T-helper 17 cell (primary cell): ENCODE measurements at places on chromosomes 1 and 21.

- no peak for DNase-seq
These were observed 136.9 kb downstream of the SYT14 start for GRCh38 chr1:210074904-210075303.

DNA sequence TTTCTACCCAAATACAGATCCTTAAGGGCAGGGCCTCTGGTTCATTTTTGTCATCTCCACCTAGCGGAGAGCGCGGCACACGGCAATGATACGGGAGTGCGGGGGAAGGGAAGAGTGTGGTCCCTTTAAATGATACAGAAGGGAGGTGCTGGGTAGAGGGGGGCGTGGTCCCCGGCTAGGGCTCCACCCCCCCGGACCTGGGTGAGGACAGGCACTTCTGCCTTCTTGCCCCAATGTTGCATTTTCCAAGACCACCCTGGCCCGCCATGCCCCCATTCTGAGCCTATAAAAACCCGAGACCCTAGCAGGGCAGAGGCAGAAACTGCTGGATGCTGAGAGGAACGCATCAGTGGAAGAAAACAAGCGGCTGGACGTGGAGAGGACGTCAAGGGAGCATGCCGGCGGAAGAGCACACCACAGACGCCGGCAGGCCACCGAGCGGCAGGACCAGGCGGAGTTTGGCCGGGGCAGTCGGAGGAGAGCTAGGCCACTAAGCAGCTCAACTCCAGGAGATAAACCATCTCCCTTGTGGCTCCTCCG is 30.0 kb downstream of the LRRC3 start:
- no peak for DNase-seq

DNA sequence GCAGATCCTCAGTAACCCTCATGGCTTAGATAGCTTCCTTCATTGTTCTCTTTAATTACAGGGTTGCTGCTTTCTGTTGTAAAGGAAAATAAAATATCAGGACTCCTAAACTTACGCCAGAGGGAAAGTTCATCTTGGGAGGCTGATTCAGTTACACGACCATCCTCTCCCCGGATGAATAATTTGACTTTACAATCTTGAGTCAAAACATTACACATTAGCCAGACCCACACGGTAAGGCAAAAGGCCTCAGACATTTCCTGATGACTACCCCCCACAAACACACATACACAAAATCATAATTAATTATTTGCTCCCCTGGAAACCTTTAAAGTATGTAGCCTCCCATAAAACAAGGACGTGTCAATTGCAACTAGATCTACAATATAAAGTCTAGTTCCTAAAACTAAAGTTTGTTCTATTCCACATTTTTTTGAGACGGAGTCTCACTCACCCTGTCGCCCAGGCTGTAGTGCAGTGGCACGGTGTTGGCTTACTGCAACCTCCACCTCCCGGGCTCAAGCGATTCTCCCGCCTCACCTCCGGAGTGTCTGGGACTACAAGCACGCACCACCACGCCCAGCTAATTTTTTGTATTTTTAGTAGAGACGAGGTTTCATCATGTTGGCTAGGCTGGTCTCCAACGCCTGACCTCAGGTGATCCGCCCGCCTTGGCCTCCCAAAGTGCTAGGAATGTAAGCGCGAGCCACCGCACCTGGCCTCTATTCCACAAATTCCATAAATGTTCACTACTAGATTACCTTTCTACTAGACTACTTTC is 830 bp upstream of the PRDX1 start:
- no peak for DNase-seq

DNA sequence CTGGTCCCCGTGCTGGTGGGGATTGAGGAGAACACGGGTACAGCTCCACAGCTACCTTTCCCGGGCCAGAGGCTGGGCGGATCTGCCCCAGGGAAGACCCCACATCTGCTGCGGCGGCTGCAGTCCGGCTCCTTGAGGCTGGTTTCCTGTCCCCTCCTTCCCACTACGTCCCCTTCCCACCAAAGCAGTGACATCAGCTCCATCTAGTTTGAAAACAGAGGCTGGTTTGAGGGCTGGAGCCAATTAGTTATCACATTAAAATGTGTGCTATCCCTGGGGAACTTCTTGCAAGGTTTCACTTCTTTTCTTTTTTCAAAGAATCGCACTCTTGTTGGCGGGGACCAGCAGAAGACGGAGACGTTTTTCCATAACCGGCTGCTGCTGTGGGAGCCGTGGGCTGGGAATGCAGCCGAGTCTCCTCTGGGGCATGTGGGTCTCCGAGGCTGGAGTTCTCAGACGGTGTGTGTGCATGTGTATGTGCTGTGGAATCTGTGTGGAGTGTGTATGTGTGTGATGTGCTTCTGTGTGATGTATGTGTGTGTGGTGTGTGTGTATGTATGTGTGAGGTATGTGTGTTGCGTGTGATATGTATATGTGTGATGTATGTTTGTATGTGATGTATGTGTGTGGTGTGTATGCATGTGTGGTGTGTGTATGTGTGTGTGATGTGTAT is 8.9 kb upstream of the PCBP3 start:
- DNase-seq = no peak

- no peak for DNase-seq
These were observed 109.9 kb upstream of the IFFO2 start for GRCh38 chr1:19066248-19066873.

DNA sequence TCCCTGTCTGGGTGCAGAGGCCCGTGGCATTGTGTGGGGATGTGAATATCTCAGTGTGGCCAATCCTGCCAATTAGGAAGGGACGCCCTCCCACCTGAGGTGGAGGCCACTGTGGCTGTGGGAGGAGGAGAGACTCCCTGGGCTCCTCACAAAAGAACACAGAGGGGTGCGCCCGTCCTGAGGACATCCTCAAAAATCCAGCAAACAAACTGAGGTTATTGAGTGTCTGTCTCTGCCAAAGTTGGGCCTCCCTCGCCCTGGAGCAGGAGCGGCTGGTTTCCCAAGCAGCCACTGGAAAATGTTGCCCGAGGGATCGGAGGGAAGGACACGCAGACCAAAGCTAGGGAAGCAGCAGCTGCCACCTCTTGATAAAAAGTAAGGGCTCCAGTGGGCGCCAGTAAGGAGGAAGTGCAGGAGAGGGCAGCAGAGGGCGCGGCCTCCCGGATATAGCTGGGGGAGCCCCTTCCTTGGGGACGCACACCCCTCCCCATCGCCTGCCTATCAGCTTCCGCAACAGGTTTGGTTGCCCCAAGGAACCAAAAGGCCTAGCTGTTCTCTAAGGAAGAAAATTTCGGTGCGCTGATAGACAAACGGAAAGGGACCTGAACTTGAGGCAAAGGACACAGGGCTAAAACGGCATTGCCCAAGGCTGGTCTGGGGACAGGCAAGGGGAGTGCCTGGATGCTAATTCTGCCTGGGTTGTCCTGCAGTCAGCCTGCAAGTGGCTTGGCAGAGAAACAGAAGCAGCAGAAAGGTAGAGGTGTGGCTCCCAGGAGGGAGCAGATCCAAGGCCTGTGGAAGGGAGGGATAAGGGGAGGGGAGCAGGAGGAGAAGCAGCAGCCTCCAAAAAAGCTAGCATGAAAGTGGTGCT is 1.7 kb upstream of the GRIK3 start:
- DNase-seq = no peak

GRCh38 chr1:34176830-34177603 is at the start of gene C1orf94:
Gene C1orf94 (plus strand): TSS chr1:34176907. CDS start chr1:34177790, 883 bp downstream.
- no peak for DNase-seq

DNA sequence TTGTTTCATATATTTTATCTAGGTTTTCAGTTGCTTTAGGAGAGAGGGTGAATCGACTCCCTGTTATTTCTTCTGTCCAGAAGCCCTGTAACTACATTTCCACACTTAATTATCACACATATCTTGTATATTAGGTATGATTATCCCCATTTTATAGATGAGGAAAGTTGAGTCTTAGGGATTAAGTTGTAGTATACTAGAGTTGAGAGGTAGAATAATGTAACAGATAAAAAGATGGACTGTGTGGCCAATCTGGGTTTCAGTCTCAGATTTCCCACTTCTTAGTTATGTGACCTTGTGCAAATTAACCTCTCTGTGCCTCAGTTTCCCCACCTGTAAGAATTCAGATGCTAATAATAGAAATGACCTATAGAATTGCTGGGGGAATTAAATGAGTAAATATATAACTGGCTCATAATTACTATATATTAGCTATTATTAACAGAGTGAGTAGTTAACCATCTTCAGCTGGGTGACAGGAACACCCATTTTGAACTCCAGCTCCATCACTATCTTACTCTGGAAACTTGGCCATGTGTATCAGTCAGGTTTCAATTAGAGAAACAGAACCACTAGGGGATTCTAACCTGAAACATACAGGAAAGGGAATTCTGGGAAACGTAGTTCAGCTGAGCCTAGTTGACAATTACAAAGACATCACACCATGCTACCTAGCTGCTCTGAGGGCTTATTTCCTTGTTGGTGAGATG is 20.4 kb upstream of the FOXO6 start:
- DNase-seq = no peak

- no peak for DNase-seq
These were observed 926 bp upstream of the DFFA start for GRCh38 chr1:10473145-10473765.

DNA sequence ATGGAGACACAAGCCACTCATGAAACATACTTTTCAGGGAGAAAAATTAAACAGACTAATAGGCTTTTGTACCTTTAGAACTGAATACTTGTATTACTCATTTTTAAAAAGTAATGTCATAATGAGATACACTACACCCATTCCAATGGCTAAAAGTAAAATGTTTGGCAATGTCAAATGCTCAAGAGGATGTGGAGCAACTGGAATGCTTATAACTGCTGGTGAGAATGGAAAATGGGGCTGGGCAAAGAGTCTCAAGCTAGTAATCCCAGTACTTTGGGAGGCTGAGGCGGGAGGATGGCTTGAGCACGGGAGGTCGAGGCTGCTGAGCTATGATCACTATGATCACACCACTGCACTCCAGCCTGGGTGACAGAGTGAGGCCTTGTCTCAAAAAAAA is 86.3 kb downstream of the NKAIN1 start:
- no peak for DNase-seq

DNA sequence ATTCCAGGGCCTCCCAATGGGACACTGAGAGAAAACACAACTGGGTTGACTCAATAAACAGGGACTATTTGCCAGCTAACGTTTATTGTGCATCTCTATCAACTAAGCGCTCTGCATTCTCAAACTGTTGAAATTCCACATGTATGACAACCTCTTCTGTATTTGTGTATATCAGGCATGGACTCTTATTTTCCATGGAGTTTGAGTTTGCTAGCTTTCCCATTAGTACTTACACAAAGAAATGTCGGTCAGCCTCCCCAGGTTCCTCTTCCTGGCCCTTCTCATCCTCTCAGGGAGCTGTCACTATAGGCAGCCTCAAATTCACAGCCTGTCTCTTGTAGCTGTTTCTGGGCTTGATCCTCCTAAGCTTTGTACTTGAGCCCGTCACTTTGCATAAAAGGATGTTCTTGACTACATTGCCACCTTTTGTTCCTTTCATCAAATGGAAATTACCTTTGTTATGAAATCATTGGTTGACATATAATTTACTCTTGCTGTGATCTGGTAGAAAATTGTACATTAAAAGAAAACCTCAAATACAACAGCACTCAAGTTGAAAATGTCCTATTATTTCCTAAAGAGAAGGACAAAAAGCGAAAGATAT is 60.0 kb upstream of the NTPCR start:
- no peak for DNase-seq

GRCh38 chr1:154148807-154149206 is 6.1 kb downstream of the NUP210L start:
- DNase-seq = no peak

- no peak for DNase-seq
These were observed 18.6 kb upstream of the PADI1 start for GRCh38 chr1:17186216-17186909.
